ENCODE measurements at places on chromosomes 5 and 9.

- no peak for DNase-seq
Observed at GRCh38 chr5:19978476-19978875, 9.5 kb downstream of the CDH18 start.

- DNase-seq = peak; percentile 43
Observed at GRCh38 chr5:38434966-38435705, 121.3 kb downstream of the LIFR start.

- no peak for DNase-seq
Observed at GRCh38 chr5:531101-531748, 7.0 kb upstream of the SLC9A3 start.

DNA sequence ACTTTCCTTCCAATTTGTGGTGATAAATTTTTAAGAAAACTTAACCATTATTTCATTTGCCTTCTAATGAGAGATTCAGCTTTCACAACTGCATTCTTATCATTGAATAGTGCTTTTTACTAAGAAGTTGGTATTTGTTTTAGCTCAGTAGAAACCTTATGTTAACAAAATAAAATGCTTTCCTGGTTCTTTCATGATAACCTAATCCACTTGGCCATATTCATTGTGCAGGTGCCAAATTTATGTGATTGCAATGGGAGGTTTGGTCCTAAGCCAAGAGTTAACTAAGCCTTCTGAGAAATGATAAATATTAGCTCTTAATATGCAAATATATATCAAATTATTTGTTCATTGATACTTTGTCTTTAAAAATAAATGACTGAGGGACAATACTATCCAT lies 141.1 kb upstream of the TLE4 start:
- DNase-seq = peak; percentile 21

DNA sequence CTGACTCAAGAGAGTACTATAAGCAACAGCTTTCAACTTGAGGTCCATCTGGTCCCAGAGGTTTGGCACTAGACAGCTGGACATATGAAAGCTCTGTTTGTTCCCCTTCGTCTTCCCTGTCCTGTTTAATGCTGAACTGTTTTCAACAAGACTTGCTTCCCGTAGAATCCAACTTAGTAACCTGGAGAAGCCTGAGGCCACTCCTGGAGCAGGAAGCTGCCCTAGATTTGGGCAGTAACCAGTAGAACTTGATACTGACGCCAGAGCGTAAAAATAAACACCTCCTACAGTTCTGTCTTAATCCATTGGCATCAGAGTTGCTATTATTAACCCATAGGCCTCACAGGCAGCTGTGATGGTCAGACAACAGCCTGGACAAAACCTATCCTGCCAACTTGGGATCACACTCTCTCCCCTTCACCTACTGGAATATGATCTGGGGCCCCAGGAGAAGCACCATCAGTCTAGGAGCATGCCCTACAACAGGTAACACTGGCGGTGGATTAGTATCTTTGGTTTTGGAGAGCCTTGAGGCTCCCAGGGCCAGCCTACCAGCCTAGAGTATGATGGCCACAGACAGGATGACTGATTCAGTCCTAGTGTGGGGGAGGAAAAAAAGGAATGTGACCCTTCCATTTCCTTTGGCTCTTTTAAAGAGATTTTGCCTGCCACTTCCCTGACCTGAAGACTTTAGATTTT lies 29.2 kb downstream of the RUSC2 start:
- DNase-seq = no peak

GRCh38 chr9:120841930-120842684 lies 615 bp downstream of the PSMD5 start:
- DNase-seq = no peak

DNA sequence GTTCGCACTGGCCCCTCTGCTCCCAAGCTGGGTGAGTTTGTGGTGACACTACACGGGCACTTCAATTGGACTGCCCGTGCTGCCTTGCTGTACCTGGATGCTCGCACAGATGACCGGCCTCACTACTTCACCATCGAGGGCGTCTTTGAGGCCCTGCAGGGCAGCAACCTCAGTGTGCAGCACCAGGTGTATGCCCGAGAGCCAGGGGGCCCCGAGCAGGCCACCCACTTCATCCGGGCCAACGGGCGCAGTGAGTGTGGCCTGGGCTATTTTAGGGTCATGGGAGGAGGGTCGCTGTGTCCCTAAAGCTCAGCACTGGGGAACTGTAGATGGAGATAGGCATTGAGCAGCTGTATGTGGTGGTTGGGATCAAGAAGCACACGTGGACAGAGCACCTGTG lies 1.4 kb downstream of the NPR2 start:
- no peak for DNase-seq

DNA sequence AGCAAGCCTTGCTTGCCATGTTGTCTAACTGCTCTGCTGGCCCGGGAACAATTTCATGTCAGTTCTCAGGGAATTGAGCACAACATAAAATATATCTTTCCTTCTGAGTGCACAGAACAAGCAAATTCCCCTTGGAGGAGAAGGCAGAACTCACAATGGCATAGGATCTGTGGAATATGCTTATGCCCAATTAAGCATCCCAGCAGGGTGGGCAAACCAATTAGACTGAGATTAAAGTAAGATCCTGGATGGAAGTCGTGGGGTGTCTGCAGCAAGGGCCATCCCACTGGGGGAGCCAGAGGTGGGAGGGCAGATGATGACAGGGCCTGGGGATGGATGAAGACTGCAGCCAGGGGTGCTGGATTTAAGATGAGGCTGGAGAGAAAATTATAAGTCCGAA lies 114.1 kb downstream of the BRINP1 start:
- DNase-seq = no peak

DNA sequence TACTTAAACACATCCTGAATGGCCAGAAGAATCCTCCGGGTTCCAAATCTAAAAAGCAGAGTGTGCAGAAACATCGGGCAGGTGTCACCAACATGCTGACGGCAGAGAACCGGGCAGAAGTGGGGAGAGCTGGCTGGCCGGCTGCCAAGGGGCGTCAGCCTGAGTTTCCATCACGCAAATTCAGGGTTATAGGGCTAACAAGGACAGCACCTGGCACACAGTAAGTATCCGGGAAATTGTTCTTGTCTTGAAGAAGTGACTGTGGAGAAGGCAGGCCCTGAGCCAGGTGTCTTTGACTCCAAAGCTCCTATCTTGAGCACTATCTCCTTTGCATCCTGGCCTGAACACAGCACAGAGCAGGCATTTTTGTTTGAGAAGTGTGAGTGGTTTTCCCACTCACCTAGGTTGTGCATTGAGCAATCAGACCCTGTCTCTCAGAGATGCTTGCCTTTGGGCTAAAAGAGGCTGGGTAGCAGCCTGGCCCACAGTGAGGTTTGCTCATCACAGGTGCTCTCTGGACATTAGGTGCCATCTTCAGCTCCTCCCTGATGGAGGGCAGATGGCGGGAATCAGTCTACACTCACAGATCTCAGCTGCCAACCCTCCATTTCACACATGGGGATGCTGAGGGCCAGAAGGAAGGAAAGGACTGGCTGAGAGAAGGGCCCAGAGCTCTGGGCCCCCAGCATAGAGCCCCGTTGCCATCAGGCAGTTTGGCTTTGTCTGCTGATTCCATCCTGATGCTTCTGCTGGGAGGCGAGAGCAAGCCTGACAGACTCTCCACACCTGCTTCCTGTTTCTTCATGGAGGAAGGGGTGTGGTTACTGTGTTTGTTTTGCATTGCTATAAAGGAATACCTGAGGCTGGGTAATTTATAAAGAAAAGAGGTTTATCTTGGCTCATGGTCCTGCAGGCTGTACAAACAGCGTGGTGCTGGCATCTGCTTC lies 52.8 kb downstream of the WHRN start:
- no peak for DNase-seq

DNA sequence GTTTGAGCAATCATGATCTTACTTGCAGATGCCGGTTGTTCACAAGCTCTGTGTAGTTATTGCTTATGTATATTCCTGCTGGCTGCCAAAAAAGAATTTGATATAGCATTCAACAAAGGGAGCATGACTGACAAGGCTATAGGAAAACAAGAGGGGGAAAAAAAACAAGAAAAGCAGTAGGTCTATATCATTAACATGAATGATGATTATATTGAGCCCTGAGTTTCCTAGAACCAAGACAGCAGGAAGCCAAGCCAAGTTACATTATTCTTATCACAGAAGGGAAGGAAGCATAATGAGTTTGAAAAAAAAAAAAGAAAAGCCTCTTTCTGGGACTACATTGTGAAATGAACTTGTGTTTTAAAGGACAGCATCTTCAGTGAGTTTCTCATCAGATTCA lies 41.0 kb downstream of the TSTD2 start:
- DNase-seq = no peak
